ENCODE measurements at places on chromosomes 11 and 22.

DNA sequence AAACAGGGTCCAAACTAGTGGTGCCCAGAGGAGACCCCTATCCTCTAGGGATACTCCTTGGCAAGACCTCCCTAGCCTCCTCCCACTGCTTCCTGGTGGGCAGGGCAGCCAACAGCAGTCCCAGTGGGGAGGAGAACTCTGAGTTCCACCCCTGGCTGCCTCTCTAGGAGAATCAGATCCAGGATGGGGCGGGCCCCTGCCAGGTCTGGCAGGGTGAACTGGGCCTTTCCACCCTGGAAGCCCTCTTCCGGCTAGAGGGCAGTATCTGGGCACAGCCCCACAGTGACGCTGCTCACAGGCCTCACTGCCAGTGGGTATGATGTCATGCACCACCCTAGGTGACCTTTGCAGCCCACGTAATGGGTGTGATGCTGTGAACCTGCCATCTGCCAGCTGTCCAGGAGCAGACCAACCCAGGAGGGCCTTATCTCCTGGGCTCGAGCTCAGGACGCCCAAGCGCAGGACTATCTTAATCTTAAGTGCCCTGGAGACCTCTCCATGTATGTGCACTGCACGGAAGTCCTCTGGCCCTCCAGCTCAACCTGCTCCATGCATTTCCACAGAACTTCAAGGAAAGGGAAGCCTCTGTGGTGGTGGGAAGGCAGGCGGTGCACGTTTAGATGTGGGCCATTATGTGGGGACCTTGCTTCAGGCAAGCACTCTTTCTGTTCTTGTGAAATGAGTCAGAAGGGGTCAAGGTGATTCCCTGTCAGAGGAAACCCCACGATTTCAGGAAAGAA is 31.8 kb upstream of the FCHSD2 start:
- DNase-seq: no peak

DNA sequence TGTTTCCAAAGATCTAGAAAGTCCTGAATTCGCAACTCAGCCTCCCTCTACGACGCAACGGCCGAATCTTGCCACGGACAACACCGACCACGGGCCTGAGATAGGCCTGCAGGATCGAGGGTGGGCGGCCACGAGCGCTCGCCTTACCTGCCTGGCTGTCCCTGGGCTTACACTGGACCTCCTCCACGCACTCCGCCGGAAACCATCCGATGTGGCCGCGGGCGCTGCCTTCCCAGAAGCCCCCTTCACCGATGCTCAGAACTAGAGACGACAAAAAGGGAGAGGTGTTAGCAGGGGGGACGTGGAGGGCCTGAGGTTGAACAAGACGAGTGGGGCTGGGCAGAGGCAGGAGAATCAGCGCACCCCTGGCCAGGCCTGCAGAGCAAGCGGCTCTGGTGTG is 400.0 kb downstream of the CTTN start:
- no peak for DNase-seq

DNA sequence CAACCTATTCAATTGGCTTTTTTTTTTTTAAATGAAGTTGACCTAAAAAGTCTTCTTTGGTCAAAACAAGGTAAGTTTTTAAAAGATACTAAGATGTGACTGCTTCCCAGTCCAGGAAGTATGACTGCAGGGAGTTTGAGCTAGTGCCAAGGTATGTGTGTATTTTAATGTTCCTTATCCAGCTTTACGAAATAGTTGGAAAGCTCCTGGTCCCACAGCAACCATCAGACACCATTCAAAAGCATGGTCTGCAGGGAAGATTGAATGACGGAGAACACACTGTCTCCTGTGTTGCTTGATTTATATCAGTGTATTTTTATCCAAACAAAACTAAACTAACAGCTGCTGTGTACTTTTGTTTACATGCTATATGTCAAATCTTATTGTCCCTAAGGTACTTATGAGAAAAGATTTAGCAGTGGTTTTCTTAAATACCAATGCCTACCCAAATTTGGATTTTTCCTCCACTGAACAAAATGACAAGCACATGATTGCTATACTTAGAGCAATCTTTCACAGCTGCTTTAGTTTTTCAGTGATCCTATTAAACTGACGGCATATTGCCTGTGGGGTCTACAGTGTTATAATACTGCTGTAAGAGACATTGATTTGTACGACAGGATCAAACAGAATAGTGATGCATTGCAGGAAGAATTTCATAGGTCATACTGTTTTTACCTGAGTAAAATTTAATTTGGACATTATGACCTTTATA is 122.9 kb downstream of the DCDC1 start:
- no peak for DNase-seq

DNA sequence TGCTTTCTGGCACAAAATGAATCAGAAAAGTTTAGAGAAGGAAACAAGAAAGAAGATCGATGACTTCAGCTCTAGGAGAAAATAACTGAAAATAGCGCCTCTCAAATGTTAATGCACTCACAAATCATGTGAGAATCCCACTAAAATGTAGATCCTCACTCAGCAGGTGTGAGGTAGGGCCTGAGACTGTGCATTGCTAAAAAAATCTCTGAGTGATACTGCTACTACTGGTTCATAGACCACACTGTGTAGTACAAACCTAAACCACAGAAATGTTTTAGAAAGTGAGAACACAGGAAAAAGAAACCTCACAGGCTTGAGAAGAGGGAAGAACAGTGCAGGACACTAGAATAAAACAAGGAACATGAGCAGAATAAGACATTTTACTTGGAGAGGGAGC is 2.0 kb downstream of the OR8D4 start:
- no peak for DNase-seq

GRCh38 chr11:122765487-122766131 is 72.7 kb upstream of the CRTAM start:
- DNase-seq: no peak

GRCh38 chr11:70913715-70914231 is 338.6 kb downstream of the SHANK2 start:
- no peak for DNase-seq

GRCh38 chr11:118608360-118609227 is 1.2 kb downstream of the PHLDB1 start:
- peak; percentile 90 for DNase-seq

GRCh38 chr22:33832558-33833151 is 87.6 kb downstream of the LARGE1 start:
- no peak for DNase-seq

- DNase-seq: no peak
Measured at GRCh38 chr11:118621784-118622375, 14.5 kb downstream of the PHLDB1 start.

DNA sequence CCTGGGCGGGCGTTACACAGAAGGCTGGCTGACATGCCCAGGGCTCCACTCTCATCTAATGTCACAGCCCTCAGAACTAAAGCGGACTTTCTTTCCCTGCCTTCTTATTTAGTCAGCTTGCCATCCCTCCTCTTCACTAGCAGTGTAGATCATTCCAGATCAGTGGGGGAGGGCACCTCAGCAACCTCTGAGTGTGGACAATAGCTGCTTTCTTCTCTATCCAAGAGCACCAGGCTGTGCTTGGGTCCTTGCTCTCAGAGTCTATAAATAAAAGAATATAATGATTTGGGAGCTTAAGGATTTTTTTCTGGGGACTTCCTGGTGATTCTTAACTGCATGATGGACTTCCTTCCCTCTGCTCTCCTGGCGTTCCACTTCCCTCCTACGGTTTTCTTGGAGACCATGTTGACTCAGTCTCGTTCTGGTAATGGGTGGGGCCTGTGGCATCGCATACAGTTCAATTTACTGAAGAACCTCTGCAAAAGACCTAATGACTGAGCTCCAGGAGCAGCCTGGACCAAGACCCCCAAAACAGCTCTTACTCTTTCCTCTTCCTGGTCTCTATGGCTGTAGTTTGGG is 2.9 kb upstream of the HMBS start:
- DNase-seq: no peak

- DNase-seq: no peak
Measured at GRCh38 chr11:130211781-130212401, 52.3 kb downstream of the ST14 start.

DNA sequence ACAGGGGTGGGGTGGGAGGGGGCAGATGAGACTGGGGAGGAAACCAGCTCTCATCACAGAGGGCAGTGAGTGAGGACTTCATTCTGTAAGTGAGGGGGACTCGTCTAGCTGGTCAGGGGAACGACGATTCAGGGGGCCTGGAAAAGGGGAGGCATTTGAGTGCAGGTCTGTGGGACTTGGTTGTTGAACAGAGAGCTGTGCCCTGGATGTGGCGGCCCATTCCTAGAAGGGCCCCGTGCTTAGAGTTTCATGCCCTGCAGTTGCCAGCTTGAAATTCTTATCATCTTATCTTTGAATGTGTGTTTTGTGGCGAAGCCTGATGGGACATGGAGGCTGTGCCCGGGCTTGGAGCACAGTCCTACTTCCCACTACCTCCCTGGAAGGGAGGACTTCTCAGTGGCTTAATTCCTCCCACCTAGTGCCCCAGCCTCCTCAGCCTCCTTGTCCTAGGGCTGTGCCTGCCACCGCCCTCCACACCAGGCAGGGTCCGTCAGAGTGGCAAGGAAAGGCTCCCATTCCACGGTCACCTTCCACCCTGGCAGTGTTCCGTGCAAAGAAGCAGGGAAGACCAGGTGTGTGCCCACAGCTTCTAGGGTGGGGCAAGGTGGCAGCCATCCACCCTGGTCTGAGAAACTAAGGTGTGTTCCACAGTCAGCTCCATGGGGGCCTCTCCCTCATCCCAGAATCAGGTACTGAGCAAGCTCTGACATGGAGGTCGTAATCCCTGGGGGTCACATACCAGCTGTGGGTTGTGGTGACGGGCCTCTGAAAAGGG is 59.7 kb upstream of the LMO1 start:
- DNase-seq: no peak

DNA sequence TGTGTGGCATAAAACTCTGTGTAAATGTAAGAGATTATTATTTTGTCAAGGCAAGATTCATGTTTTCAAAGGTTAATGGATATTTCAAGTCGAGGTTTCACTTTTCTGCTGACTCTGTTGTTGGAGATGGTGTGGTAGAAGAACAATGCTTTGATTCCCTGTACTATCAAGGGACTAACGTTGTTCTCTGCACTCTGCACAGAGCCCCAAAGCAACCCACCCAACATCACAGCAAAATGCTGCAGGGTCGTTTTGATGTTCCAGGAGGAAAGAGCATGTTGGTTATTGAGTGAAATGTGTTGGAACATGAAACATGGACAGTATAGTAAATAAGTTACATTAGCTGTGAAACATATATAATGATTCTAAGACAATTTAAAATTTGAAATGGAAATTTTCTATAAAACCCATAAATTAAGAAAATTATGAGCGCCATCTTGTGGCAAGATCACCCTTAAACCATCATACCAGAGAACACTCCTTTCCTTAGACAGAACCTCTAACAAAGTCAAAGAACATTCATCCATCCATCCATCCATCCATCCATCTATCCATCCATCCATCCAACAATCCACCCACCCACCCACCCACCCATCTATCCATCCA is 164.4 kb upstream of the ZBED5 start:
- DNase-seq: peak; percentile 21

GRCh38 chr11:73999581-74000306 is 9.1 kb downstream of the UCP3 start:
- no peak for DNase-seq

- DNase-seq: no peak
Measured at GRCh38 chr11:128924104-128924503, 18.6 kb downstream of the TP53AIP1 start.

DNA sequence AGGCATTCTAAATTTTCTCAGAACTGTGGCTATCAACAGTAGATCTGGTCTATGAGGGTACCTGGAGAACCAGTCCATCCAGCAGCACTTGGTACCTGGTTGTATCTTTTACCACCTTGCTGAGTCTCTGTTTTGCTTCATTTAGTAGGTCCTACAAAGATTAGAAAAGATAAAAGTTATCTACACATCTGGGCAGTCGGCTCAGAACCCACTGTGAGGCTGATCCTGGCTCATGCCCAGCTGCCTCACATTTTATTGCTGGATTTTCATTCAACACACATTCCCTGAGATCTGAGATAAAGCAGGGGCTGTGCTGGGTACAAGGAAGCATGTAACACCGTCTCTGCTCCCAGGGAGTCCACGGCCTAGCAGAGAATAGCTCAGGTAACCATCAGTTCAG is 27.5 kb downstream of the ATP6V1E1 start:
- no peak for DNase-seq

- DNase-seq: no peak
Measured at GRCh38 chr11:69402251-69402887, 79.1 kb upstream of the LINC01488 start.

- no peak for DNase-seq
Measured at GRCh38 chr22:44260216-44261035, 52.3 kb downstream of the SHISAL1 start.

- no peak for DNase-seq
Measured at GRCh38 chr11:109304159-109304558, 117.8 kb upstream of the C11orf87 start.

DNA sequence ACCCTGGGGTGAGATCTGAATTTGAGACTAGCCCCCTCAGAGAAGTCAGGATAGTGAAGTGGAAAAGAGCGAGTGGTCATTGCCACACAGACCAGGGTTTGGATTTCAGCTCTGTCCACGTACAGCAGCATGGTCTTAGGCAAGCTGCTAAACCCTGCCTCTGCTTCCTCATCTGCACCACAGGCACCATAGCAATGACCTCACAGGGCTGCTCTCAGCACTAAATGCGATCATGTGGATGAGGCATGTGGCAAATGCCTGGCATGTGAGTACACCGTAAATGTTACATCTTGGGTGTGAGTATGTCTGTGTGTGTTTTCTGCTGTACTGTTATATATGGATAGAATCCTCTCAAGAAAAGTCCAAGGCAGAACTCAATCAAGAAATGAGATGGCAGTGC is 15.8 kb downstream of the NAV2 start:
- no peak for DNase-seq

- DNase-seq: no peak
Measured at GRCh38 chr11:86632499-86633269, 39.7 kb downstream of the ME3 start.

- DNase-seq: no peak
Measured at GRCh38 chr22:27032091-27032761, 374.8 kb downstream of the MIAT start.

- no peak for DNase-seq
Measured at GRCh38 chr11:64028398-64029115, 7.2 kb upstream of the FLRT1 start.

- no peak for DNase-seq
Measured at GRCh38 chr11:15618583-15619032, 503.9 kb downstream of the INSC start.

- no peak for DNase-seq
Measured at GRCh38 chr22:29633514-29634312, 30.3 kb downstream of the NF2 start.

DNA sequence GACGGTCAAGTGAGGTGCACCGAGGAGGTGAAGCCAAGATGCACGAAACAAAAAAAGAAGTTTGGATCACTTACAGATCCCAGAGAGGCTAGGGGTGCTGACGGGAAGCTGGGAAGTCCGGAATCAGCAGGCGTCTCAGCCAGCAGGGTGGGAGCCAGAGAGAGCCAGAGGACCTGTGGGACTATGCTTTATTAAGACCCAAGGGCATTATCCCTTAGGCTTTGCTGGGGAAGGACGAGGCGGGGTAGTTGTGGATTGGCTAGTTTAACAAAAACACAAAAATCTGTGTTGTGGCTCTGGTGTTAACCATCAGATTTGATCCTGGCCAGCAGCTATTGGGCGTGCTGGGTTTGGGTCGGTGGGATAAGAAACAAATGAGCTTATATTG is 427.1 kb downstream of the DYNC2H1 start:
- no peak for DNase-seq

- no peak for DNase-seq
Measured at GRCh38 chr11:110907629-110908028, 195.4 kb upstream of the ARHGAP20 start.
